GM13977 (cell line): ENCODE measurements at places on chromosomes 7 and 10.
A peak's percentile ranks its signal among the peaks of the same experiment; 100 is the strongest.

DNA sequence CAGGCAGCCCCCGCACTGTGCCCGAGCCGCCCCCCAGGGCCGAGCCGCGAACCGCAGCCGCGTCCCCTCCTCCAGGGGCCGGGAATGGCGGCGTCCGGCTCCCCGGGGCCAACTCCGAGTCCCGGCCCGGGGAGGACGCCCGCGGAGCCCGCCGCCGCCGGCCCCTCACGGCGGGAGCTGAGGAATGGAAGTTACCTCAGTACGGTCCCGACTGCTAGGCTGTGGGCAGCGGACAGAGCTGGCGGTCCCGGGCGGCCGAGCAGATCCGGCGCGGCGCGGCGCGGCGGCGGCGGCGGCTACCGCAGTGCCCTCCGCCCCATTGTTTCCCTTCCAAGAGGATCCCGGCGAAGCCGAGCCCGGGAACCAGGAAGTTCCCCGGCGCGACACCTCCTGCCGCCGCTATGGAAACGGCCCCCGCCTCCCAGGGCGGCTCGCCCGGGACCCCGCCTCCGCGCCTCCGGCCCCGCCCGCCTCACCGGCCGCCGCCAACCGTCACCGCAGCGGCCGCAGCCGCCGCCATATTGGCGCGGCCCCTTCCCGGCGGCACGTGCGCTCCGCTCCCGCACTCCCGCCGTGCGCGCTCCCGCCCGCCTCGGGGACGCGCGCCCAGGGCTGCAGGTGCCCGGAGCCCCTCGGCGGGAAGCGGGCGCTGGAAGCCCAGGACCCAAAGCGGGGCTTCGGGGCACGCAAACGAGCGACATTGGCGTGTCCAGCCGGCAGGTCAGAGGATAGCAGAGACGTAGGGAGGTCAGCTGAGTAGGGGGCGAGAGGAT, at the start of gene USP6NL:
Gene USP6NL, minus strand, starts transcription at position 403 of the 773 bp plus-strand sequence. CDS start 14,016 bp downstream, outside the sequence.
- DNase-seq, result peak; percentile 85

- DNase-seq, result no peak
Measured at GRCh38 chr10:24756283-24756682, 32.6 kb upstream of the ARHGAP21 start.

DNA sequence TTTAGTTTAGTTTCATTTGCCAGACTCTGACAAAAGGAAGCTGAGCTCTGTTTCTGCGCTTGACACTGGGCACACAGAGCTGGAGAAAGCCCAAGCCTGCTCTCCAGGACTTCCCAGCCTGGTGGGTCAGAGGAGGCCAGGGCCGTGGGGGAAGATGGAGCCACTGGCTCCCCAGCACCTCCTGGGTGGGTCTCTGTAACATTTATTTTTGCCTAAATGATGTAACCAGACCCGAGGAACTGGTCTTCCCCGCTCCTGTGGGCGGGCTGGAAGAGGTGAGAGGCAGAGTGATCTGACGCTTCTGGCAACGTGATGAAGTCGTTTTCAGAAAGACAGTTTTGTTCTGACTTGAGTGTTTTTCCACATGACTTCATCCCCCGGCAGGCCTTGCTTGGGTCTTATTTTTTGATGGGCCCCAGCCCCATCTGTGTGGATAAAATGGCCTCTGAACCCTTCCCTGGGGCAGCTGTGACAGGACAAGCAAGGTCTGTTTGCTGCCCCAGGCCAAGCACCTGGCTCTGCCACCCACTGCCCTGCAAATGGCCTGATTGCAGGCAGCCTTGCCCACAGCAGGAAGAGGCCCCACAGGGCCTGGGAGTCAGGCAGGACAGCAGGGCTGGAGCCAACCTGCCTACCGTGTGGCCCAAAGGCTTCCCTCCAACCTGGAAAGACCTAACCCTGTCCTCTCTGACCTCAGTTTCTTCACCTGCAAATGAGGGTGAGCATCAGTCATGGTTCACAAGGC, 304.9 kb upstream of the ZMIZ1 start:
- peak; percentile 86 for DNase-seq

- no peak for DNase-seq
Measured at GRCh38 chr10:6542999-6543430, 37.1 kb downstream of the PRKCQ start.

DNA sequence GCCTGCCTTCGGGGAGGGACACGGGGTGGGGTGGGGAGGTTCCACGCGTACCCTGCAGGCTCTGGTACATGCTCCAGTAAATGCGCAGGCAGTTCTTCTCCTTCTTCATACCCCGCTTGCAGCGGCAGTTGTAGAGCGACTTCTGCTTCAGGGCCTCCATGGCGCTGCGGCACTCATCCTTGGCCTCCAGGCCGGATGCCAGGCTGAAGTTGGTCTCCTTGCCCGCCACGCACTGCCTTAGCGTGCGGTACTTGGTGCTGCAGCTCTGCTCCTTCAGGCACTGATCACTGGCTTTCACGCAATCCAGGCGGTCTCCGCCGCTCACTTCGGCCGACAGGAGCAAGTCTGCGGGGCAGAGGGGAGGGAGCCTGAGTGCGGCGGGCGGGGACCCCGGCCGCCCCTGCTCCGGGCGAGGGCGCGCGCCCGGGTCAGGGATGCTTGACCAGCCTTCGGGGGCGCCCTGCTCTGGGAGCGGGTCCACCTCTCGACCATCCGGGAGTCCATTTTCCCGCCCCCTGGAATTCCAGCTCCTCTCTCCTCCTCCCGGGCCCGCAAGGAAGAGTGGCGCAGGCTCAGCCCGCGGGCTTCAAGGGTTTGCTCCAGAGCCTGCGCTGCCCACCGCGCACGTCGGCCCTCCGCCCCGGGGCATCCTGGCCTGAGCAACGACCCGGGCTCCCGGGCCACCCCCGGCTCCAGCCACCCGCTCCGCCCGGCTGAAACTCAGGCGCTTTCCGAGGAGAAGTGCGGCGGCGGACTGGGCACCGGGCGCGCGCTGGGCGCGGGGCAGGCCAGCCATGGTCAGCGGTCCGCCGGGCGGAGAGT, 2.0 kb downstream of the GFRA1 start:
- peak; percentile 39 for DNase-seq
